ENCODE measurements at places on chromosomes 6 and 20.

- DNase-seq, result no peak
Measured at GRCh38 chr6:16168121-16168520, 39.2 kb downstream of the MYLIP start.

DNA sequence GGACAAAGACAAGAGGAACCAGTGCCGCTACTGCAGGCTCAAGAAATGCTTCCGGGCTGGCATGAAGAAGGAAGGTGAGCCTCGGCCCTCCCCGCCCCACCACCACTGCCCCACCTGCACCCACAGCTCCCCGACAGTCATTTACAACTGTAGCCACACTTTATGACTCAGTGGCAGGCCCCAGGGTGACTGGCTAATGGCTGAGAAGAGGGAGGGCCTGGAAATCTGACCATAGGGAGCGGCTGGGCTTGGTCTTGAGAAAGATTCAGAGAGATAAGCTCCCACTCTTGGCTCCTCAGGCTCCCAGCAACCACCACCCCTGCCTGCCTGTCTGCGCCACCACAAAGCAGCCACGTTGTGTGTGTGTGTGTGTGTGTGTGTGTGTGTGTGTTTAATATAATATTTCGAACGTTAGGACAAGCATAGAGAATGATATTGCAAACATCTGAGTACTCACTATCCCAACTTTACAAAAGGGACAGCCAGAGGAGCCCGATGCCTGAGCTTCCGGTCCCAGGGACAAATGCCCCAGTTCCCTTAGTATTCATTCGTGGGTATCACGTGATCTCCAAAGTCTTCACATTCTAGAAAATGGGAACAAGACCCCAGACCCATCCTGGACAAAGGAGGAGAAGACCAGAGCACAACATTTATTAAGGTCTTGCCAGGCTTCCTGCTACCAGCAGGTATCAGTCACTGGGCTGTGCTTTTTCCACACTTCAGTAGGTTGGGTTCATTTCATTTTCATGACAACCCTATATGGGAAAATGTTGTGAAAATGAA, 52.1 kb downstream of the HNF4A start:
- no peak for DNase-seq

DNA sequence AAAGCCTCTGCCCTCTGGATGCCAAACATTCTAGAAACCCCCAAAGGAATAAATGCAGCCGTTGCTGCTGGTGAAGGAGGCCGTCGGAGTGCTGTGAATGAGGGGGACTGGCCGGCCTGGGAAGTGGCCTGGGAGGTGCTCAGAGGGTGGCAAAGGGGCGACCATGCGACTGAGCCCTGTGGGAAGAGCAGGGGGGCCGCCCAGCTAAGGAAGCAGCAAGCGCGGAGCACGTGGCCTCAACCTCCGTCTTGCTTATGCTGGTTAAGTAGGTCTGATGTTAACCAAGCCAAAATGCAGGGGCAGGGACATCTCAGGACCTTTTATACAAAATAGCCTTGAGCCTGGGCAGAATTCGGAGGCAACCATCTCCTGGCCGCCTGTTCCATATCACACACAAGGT, 381.5 kb downstream of the TAF4 start:
- no peak for DNase-seq

GRCh38 chr6:55473722-55474121, 105.3 kb downstream of the HMGCLL1 start:
- no peak for DNase-seq

DNA sequence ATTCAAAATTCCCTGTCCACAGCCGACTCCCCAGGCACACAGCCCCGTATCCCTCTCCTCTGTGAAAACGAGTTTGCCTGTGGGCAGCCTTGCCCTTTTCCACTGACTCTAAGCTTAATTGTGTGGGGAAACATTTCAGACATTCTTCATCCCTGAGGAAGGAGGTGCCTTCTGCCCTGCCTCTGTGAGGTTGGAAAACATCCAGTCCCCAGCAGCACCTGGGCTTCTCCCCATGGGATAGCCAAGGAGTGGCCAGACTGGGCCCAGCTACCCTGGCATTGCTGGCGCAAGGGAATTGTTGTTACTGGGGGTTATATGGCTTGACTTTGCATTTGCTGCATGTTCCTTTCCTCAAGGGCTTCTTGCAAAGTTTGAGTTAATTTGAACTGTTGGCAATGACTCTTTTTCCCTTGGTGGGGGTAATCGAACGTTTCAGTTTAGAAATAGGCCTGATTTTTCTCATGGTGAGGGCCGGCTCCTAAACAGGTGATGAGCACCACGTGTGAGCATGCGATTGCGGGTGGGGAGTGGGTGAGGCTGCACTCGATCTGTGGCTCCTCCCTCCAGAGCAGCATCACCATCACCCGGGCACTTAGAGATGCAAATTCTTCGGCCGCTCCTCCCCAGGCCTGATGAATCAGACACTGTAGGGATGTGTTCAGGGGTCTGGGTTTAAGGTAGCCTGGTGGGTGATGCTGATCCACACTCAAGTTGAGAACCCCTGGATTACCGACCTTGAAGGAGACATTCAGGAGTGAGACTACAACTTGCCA, 29.9 kb downstream of the GABRR2 start:
- DNase-seq, result no peak

DNA sequence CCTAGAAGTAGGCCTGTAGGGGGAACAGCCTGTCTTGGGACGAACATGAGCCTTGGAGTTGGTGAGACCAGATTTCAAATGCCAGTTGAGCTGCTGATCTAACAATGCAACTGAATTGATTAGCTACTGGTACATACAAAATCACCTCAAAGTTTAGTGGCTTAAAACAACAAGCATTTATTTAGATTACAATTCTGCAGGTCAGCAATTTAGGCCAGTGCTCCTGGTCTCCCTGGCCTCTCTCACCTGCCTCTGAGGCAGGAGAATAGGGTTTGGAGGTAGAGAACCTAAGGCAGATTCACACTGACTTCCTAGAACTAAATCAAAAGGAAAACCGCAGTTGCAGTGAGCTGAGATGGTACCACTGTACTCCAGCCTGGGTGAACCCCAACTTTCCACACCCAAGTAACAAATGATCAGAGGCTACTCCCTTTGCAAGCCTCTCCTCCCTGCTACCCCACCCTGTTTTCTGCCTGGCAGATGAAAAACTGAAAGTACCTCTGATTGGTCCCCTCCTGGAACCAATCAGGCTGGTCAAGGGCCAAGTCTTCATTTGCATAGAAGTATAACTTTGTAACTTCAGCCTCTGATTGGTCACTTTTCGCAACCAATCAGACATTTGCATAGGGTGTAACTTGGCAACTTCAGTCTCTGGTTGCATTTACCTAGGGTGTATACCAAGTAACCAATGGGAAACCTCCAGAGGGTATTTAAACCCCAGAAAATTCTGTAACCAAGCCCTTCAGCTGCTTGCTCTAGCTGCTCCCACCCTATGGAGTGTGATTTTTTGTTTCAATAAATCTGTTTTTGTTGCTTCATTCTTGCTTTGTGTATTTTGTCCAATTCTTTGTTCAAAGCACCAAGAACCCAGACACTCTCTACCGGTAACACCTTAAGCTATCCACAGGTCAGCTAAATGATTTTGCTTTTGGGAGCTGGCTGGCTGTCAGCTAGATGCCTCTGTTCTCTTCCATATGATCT, 8.1 kb upstream of the UBR2 start:
- no peak for DNase-seq

DNA sequence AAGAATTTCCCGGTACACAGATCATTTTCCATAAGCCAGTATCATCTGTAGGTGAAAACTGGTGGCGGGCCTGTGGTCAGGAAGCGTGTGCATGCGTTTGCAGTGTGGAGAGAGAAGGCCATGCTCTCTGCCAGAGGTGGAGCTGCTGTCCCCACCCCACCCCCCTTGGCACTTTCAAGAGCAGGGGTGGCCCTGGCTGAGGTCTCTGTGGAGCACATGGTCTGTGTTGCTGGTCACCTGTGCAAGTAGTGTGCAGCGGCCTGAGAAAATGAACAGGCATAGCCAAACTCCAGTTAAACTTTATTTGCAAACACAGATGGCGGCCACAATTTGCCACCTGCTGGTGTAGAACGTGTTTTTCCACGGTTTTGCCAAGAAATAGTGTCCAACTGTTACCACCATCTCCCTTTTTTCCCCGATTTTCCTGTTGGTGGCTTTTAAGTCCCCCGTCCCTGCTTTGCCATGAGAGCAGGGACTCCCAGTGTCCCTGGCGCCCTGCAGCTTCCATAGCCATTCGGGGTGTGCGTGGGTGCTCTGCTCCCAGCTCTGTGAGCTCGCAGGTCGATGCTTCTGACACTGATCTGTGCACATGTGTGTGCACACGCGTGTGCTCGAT, 2.5 kb downstream of the ADRM1 start:
- no peak for DNase-seq

- DNase-seq, result no peak
Measured at GRCh38 chr20:52259295-52259694, 67.7 kb upstream of the ZFP64 start.

DNA sequence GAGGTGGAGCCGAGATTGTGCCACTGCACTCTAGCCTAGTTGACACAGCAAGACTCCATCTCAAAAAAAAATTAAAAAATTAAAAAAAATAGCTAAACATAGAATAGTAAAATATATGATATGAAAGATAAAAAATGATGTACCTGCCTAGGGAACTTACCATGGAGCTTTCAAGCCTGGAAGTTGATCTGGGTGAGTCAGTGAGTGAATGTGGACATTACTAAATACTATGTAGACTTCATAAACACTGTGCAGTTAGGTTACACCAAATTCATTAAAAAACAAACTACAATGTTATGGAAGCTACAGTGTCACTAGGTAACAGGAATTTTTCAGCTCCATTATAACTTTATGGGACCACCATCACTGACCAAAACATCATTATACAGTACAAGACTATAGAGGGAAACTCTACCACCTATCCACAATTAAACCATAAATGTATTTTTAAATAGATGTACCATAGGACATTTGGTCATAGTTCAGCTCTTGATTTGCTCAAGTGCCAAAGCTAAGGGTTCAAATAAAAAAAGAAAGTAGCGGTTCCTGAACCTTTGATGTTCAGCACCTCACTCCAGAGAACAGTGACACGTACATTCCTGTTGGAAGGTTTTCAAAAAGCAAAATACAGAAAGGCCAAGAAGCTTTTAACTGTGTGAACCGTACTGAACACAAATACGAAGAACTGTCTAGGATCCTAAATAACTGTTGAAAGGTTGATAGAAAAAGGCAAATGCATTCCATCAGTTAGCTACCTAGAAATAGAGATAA, 52.4 kb upstream of the SPDEF start:
- DNase-seq, result no peak
